GM18507 (cell line): ENCODE measurements at places on chromosomes 16 and 17.

- no peak for DNase-seq
Measured at GRCh38 chr16:87423429-87423828, 31.3 kb downstream of the MAP1LC3B start.

DNA sequence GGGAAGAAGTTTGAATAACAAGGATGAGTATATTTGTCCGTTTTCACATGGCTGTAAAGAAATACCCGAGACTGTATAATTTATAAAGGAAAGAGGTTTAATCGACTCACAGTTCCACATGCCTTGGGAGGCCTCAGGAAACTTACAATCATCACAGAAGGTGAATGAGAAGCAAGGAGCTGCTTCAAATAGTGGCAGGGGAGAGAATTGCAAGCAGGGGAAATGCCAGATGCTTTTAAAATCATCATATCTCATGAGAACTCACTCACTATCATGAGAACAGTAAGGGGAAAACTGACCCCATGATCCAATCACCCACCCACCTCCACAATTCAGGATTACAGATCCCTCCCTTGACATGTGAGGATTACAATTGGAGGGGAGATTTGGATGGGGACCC lies 212.8 kb upstream of the CDH8 start:
- DNase-seq = no peak

- DNase-seq = no peak
Measured at GRCh38 chr16:56874800-56875199, 9.8 kb downstream of the SLC12A3 start.

DNA sequence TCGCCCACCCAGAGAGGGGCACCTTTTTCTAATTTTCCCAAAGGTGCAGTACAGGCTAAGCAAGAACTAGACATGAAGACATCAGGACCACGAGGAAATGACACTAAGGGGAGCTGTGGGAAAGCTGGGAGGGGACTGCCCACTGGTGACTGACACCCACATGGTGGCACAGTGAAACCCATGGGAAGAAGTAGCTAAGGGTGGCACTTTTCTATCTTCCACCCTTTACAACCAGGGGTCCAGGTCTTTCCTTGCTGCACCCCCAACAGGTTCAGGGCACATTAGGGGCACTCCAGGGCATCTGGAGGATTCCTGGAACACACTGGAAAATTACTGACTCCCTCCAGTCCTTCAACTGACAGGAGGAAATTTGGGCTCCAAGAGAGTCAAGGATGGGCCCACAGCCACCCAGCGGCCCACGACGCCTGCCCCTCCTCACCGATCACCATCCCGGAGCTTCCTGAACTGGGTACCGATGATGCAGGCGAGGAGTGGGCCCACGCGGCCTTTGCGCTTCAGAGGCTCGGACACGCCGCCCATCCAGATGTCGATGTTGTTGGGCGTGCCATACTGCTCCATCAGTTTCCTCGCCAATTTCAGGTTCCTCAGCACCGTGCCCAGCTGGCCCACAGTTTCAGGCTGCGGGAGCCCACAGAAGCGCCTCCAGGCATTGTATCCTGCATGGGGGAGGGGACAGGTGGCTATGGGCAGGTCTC lies 9.4 kb downstream of the MPO start:
- no peak for DNase-seq

GRCh38 chr16:21101631-21102420 lies 48.8 kb downstream of the DNAH3 start:
- no peak for DNase-seq

GRCh38 chr17:9004132-9004960 lies 17.0 kb upstream of the NTN1 start:
- no peak for DNase-seq

DNA sequence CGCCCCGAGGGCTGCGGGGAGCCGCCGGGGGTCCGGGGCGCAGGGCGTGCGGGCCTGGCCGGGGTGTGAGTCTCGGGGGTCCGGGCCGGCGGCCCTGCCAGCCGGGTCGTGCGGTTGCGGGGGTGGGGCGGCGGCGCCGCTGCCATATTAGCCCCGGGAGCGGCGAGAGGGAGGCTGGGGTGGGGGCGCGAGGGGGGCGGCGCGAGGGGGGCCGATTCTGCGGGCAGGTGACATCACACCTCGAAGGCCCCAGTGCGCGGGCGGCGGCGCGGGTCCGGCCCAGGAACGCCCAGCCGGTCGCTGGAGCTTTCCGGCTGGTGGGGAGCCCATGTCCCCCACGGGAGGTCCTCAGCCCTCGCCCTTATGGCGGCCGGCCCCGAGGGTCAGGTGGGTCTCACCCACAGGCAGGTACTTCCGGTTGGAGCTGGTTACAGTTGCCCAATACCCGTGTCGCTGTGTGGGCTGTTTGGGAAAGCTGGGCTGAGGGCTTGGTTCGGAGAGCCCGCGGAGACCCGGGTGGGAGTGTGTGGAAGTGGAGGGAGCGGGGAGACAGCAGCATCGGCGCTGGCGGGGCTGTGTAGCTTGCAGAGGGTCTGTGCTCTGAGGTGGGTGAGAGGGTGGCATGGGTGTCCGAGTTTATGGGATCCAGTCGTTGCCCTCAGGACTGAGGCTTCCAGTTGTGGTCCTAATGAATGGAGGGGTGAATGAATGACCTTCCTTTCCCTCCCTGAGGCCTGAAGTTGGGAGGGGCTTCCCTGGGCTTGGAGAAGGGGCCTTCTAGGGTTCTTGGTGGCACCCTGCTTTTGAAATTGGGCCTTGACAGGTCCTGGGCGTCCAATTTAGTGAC lies 804 bp downstream of the ATP6V0C start:
- no peak for DNase-seq

GRCh38 chr17:41728056-41728455 lies 6.4 kb downstream of the HAP1 start:
- DNase-seq = no peak
